GM04503 (cell line): ENCODE measurements at places on chromosomes 2 and 18.

DNA sequence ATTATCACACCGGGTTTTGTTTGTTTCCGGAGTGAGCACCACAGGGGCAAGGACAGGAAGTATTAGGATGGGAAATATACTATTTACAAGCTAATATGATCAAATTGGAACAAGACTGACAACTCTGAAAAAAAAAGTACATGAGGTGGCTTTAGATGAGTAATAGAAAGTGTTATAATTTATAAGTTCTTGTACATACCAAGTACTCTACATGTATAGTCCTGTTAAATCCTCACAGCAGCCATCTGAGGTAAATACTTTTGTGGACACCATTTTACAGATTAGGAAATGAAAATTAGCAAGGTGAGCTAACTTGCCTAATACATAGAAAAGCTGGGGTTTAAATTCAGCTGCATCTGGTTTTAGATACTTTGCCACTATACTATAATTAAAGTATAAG lies 11.2 kb downstream of the FAP start:
- DNase-seq, result no peak

- no peak for DNase-seq
These were observed 133.7 kb upstream of the COPS8 start for GRCh38 chr2:236951830-236952475.

DNA sequence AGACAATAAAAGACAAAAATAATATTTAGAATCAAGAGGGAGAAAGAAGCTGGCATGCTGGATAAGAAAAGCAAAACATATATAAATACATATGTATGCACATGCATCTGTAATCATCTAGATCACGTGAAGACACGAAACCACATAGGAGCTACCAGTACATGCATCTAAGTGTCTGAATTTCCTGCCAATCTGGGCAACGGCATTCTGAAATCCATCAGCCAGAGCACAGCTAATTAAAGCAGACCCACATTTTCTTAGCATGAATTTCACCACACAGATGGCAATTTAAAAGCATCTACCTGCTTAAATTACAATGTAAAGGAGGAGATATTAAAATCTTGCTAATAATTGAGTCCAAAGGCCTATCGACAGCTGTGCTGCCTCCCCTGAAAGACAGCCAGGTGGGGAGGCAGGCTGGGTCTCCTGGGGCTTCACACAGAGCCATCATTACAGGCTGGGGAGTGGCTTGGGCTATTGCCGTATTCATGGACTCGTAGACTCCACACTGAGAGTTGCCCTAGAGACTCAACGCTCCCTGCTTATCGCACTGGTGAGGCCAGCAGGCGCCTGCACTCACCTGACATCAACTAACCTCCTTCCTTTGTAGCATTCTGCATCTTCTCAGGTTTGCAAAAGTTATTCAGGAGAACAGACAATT lies 272.5 kb upstream of the PXDN start:
- no peak for DNase-seq

DNA sequence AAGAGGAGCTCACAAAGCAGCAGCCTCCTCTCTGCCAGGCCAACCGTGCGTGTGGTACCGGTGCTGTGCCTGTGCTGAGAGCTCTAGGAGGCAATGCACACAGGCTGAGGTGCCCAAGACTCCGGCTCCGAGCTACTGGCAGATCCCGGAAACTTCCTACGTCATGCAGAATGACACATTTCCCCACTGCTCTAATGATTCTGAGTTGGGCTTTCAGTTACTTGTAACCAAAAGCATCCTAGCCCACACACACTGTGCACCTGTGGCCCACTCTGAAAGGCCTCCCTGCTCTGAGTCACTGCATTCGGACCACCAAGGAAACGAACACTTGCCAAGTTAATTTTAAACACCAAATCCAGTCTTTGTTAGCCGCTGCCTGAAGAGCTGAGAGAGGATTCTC lies 9.3 kb upstream of the RNU4ATAC start:
- DNase-seq, result no peak

DNA sequence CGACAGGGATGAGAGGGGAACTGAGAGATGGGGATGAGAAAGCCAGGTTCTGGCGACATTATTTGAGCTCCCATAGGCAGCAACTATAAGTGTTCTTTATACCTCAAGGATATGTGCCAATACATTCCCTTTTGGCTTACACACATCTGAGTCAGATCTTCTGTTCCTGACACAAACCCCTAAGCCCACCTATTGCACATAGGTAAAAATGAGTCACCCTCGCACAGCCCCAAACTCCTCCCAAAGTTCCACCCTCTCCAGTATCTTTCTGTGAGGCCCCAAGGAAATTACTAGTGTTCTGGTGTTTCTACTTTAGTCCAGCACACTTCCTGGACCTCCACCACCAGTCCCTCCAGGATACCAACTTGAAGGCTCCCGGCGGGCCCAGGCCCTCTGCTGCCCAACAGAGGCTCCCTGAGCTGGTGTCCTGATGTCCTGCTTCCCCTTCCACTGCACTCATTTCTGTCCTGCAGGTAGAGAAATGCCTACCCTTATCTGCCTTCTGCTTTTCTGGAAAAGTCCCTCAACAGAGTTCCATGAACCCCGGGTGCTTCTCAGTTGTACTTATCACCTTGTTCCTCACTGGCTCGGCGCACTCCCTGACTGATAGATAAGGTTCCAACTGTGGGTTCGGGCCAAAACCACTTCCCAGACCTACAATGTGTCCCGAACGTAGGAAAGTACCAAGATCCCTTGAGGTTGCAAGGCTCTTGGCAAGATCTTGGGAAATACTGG lies 125.5 kb downstream of the EN1 start:
- DNase-seq, result no peak

DNA sequence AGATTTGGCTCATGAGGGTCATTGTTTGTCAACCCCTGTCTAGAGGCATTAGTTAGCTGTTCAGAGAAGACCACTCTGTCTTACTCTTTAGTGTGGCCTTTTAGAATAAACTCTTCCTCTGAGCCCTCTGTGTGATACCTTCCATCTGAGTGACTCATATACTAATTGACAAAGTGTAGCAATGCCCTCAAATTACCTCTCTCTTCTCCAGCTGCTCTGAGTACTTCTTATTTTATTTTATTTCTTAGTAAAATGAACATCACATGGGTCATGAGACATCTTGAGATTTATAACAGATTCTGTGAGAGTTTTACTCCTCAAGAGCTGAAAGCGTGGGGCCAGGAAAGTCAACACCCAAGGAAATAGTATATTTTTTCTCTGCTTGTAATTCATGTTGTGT lies 67.4 kb downstream of the KCTD18 start:
- peak; percentile 55 for DNase-seq

GRCh38 chr2:56170504-56170903 lies 13.3 kb upstream of the CCDC85A start:
- DNase-seq, result peak; percentile 27

- no peak for DNase-seq
These were observed 16.9 kb downstream of the LDLRAD4 start for GRCh38 chr18:13235421-13235831.

- DNase-seq, result no peak
These were observed 214.5 kb downstream of the TMEM182 start for GRCh38 chr2:102975996-102976975.

DNA sequence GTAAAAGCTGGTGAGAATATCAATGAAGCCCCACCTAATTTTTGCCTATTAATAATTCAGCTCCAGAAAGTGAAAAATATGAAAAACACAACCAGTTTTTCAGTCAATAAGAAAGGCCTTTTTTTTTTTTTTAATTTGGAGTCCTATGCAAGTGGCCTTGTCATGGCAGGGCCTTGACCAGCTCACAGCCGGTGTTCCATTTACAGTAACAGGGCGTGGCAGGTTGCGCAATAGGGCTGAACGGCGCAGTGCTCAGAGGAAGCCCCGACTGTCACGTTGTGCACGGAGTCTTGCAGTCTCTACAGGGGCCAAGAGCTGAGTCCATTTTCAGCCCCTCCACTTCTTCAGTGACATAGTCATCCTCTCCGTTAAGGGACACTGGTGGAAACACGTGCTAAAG lies 184.1 kb upstream of the FN1 start:
- no peak for DNase-seq

DNA sequence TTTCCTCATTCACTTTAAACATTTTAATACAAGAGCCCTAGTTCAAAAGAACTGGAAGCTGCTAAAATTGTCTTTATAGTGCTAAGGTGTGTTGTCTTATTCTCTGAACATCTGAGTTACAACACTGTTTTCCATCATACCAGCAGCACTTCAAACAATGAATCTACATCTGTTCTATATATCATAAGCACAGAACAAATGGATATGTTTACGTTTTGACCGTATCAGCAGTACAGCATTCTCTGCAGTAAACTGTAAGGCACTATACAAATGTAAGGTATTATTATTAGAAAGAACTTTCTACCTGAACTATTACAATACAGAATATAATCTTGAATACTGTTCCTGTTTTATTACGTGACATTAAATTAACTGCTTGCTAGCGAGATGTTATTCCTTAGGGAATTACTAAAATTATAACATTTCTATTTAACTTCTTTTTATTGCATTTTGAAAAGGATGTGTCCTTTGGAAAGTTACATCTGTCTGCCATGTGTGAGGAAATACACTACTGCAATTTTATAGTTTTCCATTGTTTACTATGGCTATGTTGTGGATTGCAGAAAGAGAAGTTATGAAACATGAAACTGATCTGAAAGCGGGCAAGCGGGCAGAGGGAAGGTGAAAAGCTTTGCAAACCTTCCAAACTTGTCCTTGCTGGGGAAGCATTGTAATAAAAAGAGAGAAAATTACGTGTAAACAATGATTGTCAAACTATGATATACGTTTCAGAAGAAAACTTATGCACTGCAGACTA lies 13.7 kb downstream of the NCKAP1 start:
- peak; percentile 28 for DNase-seq

GRCh38 chr2:148021886-148022285 lies 995 bp downstream of the MBD5 start:
- DNase-seq, result no peak
